Thymus (tissue), 14 donors: ENCODE measurements at places on chromosomes 3 and 15. TPM values are rescaled to one million over a fixed set of nuclear protein-coding genes. Genes with fewer than 3 reads are reported as not detected.

CASR gene
- 0.09 TPM for total RNA-seq

SLC38A3 gene
- total RNA-seq = 0.05 TPM

TSPAN3 gene
- total RNA-seq = 108 TPM

ADPRH gene
- total RNA-seq = 2.5 TPM

IDH2 gene
- 207 TPM for total RNA-seq

CA12 gene
- 0.09 TPM for total RNA-seq

TMEM41A gene
- total RNA-seq = 9.9 TPM

GPR62 gene
- total RNA-seq = 0.05 TPM

ARGFX gene
- total RNA-seq = not detected

GOLGA8S gene
- 0.05 TPM for total RNA-seq

GP9 gene
- 0.14 TPM for total RNA-seq

DAZL gene
- 0.19 TPM for total RNA-seq
